ENCODE measurements at places on chromosomes 7 and 10.

GRCh38 chr7:132998763-132999162, 83.1 kb downstream of the CHCHD3 start:
- no peak for DNase-seq

DNA sequence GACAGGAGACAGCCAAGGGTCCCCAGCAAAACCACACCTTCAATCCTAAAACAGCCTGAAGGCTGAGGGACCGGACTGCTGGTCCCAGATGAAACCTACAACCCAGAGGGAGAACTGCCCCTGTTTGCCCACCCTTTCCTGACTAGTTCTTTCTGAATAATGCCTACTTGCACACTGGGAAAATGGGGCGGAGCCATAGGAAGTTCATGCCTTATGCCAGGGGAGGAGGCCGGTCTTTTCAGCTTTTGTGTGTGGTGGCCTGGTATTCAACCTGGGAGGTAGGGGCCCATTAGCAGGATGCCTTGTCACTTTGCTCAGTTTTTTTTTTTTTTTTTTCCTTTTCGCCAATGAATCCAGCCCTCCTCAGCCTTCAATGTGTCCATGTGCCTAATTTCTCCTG, 20.7 kb downstream of the TOMM7 start:
- no peak for DNase-seq

- no peak for DNase-seq
Observed at GRCh38 chr10:77686650-77687417, 49.2 kb upstream of the KCNMA1 start.

DNA sequence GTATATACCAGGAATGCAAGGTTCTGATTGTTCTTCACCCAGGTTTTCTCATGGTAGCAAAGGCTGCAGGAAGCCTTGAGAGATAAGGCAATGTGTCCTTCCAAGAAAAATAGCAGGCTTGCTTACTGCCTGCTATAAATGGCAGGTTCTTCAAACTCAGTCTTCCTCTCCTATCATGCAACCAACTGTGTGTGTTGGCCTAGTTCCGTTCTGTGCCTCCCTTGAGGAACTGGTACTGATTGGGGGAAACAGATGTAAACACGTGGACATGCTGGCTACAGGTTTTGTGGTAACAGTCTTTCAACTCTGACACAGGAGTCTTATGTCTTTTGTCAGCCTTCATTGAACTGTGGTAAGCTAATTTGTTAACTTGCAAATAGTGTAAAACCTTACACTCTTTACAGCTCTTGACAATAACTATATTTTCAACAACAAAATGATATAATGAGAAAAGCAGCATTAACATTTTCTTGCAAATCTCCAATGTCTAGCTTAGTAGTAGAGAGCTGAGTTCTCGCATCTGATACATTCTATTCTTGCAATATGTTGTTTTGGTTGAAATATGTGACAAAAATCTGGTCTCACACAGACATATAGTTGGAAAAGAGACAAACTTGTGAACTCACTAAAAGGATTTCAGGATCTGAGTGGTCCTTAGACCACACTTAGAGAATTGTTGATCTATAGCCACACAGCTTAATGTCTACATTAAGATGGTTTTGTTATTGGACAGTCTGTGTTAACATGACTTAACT, 54.7 kb upstream of the LSM8 start:
- no peak for DNase-seq

GRCh38 chr10:6229746-6230145, 27.0 kb downstream of the PFKFB3 start:
- DNase-seq, result no peak

GRCh38 chr10:42974693-42975002, 102.2 kb upstream of the RET start:
- no peak for DNase-seq

DNA sequence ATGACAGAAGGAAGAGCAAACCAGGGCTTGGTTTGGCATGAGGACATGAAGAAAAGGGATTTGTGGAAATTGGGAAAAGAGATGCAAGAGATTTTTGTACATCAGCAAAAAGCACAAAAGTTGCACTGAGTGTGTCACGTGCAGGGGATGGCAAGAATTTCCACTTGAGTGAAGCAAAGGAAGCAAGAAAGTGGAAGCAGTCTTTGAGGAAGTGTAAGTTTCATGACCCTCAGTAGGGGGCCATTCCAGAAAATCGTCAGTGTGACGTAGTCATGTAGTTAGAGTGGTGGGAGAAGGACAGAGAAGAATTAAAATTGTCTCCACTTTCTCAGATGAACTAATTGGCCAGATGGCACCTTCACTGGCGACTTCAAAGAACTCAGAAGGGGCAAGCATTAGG, 123.3 kb upstream of the FZD1 start:
- DNase-seq, result no peak

- DNase-seq, result no peak
Observed at GRCh38 chr7:43522406-43523156, 60.3 kb upstream of the STK17A start.

- DNase-seq, result peak; percentile 46
Observed at GRCh38 chr7:8442814-8443304, 9.4 kb downstream of the NXPH1 start.

DNA sequence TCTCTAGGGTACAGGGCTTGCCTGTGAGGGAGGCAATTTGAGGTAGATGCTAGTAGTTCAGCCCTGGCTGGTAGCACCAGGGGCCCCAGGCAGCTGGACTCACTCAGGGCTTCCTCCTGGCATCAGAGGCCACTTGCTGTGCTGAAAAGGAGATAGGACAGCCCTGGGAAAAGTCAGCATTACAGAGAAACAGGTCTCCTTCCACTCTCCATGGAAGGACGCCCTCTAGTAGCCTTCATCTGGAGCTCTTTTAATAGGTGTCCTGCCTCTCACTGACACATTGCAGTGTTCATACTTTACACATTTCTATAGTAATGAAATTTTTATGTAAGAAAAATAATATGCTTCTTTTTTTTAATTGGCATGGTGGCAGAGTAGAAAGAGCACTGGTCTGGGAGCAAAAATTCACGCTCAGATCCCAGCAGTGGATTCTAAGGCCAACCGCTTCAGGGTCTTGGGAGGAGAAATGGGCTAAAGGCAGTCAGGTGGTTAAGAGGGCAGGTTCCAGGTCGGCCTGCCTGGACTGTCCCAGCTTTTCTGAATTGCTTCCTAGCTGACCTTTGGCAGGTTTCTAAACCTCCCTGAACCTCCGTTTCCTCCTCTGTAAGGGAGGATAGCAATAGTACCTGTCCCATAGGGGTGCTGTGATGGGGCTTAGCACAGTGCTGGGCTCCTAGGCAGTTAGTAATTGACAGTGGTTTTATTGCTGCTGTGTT, 35.8 kb downstream of the AIFM2 start:
- no peak for DNase-seq

DNA sequence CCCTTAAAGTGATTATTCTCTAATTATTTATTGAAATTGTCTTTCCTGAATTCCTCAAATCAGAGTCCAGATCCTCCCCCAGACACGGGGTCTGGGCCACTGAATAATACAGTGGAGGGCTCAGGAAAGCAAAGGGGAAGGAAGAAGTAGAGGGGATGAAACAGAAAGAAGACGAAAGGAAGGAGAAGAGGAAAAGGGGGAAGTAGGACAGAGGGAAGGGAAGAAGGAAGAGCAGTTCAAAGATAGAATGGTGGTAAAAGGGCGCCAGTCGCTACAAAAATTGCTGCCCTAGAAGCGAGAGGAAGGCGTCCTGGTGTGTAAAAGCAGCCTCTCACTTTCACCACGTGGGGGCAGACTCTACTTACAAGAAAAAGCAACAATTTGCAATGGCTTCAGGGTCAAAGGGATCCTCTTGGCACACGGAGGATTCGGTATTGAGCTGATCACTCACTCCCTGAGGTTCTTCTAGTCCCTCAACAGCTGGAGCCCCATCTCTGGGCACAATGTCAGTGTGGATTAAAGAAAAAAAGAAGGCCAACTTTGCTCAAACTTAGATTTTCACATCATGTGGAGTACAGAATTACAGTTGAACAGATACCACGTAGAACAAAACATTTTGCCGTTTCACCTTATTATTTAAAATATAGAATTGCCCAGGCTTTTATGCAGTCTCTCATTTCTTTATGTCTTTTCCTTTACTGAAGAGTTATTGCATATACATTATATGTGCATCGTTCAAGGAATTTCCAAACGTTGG, 31.4 kb upstream of the NPVF start:
- DNase-seq, result peak; percentile 38

Measured in stimulated activated CD4-positive, alpha-beta T cell treated with anti-CD3 and anti-CD28 coated beads, TNF-alpha, amount 100 ng/mL, for 48 hours (primary cell).